ENCODE measurements at places on chromosomes 2 and 18.
A peak's percentile ranks its signal among the peaks of the same experiment; 100 is the strongest.

DNA sequence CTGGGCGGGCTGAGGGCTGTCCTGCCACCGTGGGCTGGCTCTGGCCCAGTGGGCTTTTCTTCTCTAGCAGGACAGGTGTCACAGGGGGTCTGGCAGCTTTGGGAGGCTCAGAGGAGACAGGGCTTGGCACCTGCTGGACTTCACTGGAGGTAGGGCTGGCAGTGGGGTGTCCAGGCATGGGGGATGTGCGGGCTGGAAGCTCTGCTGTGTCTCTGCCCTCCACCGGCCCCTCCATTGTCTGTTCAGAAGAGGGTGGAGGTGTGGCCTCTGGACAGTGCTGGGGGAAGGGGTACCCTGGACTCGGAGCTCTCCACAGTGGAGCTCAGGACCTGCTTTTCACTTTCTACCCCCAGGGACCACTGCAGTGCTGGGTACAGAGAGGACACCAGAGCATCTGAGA is 9.2 kb downstream of the PTPRN start:
- no peak for DNase-seq

GRCh38 chr2:174815526-174815925 is 51.3 kb upstream of the CHRNA1 start:
- no peak for DNase-seq

GRCh38 chr2:216829533-216829932 is 30.3 kb downstream of the TNP1 start:
- no peak for DNase-seq

GRCh38 chr2:69422198-69422597 is 15.0 kb downstream of the NFU1 start:
- no peak for DNase-seq

DNA sequence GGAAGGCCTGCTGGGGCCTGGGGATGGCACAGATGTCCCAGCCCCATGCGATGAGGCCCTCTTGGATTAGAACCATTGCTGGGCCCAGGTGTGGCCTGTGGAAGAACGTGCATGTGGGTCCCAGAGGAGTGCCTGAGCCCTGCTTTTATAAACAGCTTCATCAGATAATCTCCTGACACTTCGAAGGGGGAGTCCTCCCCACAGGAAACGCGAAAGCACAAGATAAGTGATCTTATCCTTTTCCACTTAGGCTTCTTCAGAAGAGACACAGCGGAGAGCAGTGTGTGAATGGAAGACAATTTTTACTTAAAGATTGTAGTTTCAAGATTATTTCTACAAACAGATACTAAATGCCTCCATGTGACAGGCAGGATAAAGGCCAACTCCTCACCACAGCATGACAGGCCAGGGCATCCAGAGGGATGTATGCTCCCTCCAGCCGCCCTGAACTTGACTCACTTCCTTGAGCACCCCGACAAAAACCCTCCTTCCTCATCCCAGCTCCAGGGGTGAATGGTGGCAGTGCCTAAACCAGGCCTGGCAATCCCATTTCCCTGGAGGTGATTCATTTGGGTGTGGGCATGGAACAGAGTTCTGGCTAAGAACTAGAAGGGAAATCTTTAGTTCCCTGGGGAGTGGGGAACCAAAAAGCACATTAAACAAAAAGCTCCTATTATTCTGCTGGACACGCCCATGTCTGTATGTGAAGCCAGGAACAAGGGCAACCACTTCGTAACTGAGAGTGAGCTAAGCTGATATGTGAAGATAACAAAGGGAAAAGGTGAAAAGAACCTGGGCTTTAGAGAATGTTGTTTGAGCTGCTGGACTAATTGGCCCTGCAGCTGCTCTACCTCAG is 56.2 kb upstream of the TMEM163 start:
- DNase-seq: no peak

DNA sequence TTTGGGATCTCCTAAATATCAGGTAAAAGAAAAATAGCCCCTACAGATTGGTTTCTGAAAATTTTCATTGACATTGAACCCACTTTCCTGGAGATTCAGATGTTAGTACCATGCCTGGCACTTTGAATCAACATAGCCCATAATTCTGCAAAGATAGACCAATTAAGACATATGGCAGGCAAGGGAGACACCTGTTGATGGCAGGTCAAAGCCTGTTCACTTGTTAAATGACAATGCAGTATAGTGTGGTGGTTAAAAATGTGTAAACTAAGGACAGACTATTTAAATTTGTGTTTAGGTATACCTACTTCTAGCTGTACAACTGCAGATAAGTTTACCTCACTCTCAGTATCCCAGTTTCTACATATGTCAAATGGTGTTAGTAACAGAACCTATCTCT is 178.1 kb upstream of the MMADHC start:
- no peak for DNase-seq

- no peak for DNase-seq
Measured at GRCh38 chr2:157318884-157319283, 6.7 kb downstream of the ERMN start.

DNA sequence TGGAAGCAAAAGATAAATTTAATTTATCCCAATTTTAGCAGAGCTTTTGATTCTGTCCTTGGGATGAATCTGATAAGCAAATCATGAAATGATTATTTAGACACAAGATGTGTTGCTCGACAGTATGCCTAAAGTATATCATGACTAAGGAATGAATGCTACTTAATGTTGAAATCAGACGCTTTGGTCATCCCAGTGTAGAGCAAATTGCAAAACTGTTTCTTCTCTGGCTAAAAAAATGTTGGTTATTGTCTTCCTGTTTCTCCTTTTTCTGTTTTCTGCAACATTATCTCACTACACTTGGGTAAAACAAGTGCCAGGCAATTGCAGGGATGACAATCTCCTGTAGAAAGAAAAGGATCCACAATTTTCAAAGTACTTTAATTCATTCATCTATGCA is 66.4 kb downstream of the BABAM2 start:
- peak; percentile 46 for DNase-seq

- DNase-seq: no peak
Measured at GRCh38 chr2:233400341-233400740, 46.0 kb downstream of the DGKD start.

- DNase-seq: no peak
Measured at GRCh38 chr2:237132799-237133198, 47.1 kb downstream of the COPS8 start.
